ENCODE measurements at places on chromosomes 5 and 9.

- DNase-seq = no peak
Observed at GRCh38 chr5:93611976-93612854, 29.2 kb downstream of the NR2F1 start.

GRCh38 chr5:566636-567309, 42.5 kb upstream of the SLC9A3 start:
- DNase-seq = no peak

DNA sequence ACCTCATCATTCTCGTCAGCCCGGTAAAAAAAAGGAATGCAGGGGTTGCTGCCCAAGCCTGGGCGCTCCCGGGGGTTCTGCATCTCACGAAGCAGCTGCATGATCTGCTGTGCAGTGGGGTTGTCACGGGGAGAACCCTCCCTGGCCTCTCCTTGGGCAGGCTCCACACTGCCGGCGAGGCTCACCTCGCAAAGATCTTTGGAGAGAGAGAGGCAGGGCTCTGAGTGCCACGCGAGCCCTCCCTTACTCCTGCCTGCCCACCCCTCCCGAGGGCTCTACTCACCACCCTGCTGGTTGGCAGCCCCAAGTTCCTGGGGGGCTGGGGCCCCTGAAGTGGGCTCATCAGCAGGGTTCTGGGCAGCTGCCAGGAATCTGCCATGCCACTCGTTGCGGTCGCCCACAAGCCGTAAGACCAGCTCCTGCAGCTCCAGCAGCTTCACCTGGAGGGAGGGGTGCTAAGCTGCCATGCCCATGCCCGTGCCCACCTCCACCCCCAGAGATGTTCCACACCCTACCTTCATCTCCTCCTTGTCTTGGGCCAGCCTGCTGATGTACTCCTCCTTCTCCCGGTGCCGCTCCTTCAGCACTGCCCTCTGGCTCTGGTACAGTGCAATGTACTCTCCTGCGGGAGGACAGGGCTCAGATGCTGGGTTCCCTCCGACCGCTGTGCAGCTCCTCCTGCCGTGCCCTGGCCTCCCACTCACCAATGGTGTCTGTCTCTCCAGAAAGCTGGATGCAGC, 18.6 kb downstream of the GOLGA2 start:
- DNase-seq = no peak

- DNase-seq = no peak
Observed at GRCh38 chr5:145931718-145932117, 4.7 kb upstream of the SH3RF2 start.

DNA sequence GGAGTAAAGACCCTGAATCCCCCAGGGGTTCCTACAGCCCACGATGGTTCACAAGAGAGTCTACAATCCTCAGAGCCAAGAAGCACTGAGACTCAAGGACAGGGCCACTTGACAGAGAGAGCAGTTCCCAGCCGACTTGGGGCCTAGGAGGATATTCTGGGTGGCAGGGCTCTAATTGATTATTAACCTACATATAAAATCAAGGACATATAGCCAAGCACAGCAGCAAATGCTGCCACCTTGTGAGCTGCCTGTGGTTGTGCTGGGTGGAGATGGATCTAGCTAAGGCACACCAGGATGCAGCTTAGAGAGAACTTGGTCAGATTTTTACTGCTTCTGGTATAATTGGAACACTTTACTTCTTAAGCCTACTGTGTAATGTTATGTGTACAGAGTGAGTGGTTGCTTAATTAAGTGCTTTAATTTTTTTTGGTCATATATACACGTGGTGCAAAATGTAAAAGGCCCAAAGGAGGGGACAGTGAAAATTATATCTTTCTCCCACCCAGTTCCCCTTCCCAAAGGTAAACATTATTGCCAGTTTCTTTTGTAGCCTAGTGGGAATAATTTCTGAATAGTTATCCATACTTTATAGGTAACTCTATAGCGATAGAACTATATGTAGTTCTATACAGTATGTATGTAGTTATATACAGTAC, 78.8 kb downstream of the F2RL2 start:
- DNase-seq = no peak

DNA sequence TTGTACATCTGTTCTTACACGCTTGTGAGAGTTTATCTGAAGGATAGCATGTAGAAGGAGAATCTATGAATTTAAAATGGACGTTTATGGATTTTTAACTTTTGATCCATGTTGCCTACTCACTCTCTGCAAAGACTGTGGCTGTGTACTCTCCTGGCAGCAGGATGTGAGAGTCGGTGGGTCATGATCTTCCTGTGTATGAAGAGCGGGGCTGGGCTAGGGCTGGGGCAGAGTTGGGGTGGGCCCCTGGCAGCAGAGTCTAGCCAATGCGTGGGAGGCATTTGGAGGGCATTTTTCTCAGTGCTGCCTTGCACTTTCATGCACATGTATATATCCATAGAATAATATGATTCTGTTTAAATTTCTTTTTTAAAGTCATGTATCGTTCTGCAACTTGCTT, 24.0 kb upstream of the DAB2IP start:
- no peak for DNase-seq

DNA sequence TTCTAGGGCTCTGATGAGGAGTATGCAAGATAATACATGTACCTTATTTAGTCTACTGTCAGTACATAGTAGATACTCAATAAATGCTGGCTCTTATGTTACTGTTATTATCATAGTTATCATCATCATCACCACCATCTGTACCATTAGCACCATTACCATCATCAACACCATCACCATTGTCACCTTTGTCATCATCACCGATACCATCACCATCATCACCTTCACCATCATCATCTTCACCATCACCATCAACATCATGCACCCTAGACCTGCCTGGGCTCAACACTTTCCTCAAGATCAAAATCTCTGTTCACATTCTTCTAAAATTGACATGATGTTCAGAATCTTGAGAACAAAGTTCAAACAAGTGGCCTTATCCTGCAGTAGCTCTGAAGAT, 126.2 kb upstream of the PANK3 start:
- DNase-seq = no peak

GRCh38 chr9:5749306-5749705, 83.6 kb downstream of the ERMP1 start:
- no peak for DNase-seq

- DNase-seq = no peak
Observed at GRCh38 chr9:21983561-21983935, 10.6 kb downstream of the CDKN2A start.

DNA sequence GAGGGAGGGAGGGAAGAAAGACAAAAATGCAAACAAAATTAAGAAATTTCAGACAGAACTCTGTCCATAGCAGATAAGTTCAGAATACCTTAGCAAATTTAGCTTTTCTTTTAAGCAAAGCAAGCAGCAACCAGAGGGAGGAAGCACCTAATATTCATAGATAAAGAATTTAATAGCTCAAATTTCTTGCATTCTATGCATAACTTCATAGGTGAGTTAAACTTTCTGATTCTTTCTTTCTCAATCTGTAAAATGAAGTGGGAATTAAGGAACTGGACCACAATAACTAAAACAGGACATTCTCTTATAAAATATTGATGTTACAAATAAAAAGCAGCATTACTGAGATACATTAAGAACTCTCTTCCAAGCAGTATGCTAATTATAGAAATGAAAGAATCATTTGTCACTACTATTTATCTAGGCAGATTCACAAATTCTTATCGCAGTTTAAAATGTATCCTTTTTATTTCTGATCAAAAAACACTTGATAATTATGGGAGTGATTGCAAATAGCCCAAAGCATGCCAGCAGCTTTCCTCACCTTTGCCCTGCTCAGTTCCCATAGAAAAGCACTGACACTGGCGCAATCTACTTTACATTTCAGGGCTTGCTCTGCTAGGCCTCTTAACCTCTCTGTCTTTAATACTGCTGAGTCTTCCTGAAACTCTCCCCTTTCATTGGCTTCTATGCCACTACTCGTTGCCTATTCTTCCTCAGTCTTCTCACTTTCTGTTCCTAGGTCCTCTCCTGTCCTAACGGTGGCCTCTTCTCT, 341.8 kb downstream of the PIK3R1 start:
- no peak for DNase-seq

DNA sequence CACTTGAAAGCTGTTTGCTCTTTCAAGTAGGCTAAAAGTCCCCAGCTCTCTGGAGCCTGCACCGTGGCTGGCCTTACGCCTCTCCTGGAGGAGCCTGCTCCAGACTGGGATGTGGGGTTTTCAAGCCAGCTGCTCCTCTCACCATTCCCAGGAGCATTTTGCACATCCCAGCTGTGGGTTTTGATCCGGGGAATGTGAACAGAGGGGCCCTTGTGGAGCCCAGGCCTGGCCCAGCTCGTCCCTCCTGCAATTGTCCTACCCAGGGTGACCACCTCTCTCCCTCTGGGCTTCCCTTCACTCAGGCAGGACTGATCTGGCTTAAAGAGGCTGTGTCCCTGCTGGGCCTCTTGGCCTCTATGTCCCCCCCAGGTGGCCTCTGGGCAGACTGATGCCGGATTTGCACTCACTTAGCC, 32.5 kb upstream of the TIFAB start:
- DNase-seq = peak; percentile 78

DNA sequence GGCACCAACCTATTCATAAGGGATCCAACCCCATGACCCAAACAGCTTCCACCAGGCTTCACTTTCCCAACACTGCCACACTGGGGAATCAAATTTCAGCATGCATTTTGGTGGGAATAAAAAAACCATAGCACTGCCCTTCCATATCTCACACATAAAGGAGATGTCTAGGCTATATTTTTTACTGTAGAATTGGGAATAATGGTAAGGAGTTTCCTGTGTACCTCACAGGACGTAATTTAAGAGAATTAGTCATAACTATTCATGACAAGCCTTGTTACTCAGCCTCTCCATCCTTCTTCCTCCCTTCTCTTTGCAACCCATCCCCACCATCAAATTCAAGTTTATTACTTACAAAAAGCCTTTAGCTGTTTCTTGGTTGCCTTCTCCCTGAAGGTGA, 352.1 kb downstream of the MLLT3 start:
- DNase-seq = no peak

DNA sequence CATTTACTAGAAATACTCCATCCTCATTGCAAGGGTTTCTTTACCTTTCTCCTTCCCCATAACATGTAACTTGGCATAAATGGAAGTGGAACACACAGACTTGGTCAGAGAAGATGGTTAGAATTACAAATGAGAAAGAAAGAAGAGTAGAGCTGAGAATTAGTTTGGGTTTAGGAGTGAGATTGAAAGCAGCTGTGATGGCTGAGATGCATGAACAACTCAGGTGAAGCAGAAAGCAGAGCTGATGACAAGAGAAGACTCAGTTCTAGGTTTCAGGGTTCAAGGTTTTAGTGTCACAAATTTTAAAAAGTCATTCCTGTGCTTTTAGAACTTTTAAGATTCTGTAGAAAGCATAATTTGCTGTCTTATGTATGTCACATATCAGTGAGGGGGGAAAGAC, 54.0 kb downstream of the TMEM161B start:
- DNase-seq = no peak

GRCh38 chr9:3698076-3698475, 172.3 kb upstream of the RFX3 start:
- DNase-seq = no peak

DNA sequence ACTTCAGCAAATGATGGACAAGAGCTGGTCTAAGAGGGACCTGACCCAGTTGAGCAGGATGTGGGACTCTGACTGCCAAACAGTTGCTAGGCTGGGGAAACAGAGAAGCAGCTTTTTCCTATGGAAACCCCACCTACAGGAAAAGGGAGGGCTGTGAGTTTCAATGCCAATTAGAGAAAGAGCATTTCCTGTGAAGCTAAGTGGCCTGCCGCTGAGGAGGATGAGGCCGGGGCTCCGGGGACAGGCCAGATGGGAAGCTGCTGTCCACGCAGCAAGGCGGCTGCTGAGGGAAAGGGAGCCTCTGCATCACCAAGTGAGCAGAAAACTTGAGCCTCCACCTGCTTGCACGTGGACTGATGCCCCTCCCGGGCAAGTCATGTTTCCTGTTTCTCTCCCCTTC, at the start of gene PCDH12:
TSS of gene PCDH12 (minus strand) at position 90 of the 400 bp plus-strand sequence. CDS start 351 bp downstream, outside the sequence.
- DNase-seq = peak; percentile 20

GRCh38 chr5:151764801-151765200, 6.4 kb upstream of the ATOX1 start:
- no peak for DNase-seq

GRCh38 chr9:90095682-90096081, 490.9 kb downstream of the GADD45G start:
- DNase-seq = peak; percentile 94

DNA sequence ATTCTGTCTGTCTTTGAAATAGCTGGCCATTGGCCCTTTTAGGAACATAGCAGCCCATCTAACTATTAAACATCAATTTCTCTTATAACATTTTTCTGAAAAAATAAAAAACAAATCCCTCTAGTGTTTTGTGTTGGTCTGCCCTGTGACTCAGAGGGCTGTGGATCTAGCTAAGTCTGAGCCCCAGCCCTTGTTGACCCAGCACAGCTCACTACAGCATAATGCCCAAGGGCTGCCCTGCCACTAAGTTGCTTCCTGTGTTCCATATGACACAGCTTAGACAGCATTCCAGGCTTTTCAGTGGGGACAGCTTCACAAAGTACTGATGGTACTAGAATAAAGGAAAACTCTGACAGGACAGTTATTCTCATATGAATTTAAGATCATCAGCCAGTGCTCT, 136.0 kb downstream of the SCAMP1 start:
- no peak for DNase-seq

DNA sequence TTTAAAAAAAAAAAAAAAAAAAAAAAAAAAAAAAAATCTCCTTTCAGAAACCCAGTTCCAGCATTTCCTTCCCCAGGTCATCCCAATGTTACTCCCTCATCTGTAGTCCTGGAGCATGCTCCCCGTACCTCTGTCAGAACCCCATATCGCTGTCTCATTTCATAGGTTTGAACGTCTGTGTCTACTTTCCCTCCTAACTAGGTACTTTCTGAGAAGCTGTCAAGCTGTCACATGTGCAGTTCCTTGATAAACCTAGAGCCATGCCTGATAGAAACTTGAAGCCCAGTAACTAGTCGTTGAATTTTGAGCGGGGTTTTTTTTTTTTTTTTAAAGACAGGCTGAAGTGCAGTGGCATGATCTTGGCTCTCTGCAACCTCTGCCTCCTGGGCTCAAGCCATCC, 15.6 kb downstream of the EXOSC3 start:
- DNase-seq = no peak

DNA sequence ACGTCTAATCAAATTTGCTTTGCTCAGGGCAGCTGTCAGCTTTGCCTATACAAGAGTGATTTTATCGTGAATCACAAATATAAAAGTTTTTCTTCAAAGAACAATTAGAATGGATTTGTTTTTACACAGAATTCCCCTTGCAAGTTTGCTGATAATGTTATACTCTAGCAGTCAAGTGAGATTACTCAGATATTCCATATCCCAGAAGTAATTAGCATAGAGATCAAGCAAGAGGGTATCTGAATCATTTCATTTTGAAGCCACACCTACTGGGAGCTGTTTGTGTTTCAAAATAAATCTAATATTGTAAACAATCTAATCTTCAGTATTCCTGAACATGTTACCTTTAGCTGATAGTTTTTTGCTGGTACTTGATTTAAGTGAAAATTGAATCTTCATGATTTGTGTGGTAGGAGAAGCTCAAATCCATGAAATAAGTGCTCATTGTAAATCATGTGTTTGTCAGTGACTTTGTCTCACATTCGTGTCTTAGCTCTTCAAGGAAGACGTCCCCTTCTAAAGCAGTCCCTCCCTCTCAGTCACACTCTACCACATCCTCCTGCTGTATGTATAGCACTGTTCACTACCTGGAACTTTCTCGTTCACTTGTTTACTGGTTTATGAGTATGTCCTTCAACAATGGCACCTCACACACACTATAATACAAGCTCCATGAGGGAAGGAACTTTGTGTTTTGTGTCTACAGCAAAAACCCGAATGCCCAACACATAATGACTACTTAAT, 3.3 kb upstream of the TTC39B start:
- no peak for DNase-seq

GRCh38 chr9:37422289-37423104, at the start of gene GRHPR:
GRHPR (plus strand) TSS chr9:37422696; CDS start chr9:37422751, 55 bp downstream.
- DNase-seq = peak; percentile 69

GRCh38 chr9:130532426-130533080, 46.8 kb upstream of the FUBP3 start:
- no peak for DNase-seq

Data from NCI-H510A (cell line).